DMS53 (cell line): ENCODE measurements at places on chromosomes 4 and X.
A peak's percentile ranks its signal among the peaks of the same experiment; 100 is the strongest.

- peak; percentile 95 for DNase-seq
These were observed at the start of gene FSTL5 for GRCh38 chr4:162163892-162164759. TSS of gene FSTL5 (minus strand) at chr4:162164000. CDS start at chr4:162111396, 52,604 bp downstream.

- DNase-seq: no peak
These were observed 8.8 kb downstream of the MAEA start for GRCh38 chr4:1298461-1298860.

GRCh38 chr4:44354172-44354571 is 94.4 kb downstream of the KCTD8 start:
- no peak for DNase-seq

GRCh38 chr4:59091146-59092142 is 1981.3 kb upstream of the IGFBP7 start:
- no peak for DNase-seq

GRCh38 chr4:48243429-48243828 is 26.2 kb downstream of the TEC start:
- DNase-seq: no peak

GRCh38 chrX:132622130-132622529 is 133.3 kb upstream of the MBNL3 start:
- DNase-seq: peak; percentile 1

DNA sequence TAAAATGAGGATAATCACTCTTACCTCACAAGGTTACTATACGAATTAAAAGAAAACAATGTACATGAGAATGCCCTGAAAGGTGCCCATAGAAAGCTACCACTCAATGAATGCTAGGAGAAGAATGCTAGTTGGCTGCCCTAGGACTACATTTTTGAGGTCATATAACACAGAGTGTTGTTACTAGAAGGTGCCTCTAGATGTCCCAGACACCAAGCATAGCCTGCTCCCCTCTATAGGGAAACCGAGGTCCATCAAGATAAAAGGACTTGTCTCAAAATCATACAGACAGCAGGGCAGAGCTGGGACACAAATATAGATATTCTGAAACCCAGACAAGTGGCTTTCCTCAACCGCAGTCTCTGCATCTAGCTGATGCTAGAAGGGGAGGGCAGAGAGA is 147.0 kb upstream of the ARHGEF9 start:
- peak; percentile 37 for DNase-seq

DNA sequence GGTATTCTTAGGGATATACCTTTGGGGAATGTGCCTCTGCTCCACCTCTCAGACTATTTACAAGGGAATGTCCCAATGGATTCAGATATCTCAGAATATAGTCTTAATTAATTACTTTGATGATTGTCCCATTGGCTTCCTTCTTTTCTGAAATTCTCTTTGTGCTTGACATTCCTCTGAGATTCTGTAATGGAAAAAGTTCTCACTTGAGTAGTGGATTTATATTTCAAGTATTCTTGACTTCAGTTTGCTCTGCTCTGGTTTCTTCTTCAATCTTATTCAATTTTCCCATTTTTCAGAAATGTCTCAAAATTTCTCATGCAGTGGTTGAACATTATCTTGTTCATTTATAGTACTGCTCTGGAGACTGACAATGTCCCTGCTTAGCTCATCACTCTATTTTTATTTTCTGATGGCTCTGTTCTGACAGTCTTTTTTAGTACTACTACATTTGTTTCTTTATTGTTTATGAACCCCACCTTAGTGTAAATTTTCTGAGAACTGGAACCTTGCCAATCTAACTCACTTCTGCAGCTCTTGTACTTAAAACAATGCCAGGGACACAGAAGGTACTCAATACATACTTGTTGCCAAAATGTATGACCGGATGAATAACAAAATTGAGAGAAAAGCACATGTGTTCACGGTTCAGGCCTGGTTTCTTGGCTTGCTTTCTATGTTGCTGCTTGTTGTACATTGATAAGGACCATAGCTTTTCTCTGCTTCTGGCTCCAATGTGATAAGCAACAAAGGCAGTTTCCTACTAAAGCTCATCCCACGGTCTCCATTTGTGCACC is 471.7 kb downstream of the GASK1B start:
- no peak for DNase-seq

DNA sequence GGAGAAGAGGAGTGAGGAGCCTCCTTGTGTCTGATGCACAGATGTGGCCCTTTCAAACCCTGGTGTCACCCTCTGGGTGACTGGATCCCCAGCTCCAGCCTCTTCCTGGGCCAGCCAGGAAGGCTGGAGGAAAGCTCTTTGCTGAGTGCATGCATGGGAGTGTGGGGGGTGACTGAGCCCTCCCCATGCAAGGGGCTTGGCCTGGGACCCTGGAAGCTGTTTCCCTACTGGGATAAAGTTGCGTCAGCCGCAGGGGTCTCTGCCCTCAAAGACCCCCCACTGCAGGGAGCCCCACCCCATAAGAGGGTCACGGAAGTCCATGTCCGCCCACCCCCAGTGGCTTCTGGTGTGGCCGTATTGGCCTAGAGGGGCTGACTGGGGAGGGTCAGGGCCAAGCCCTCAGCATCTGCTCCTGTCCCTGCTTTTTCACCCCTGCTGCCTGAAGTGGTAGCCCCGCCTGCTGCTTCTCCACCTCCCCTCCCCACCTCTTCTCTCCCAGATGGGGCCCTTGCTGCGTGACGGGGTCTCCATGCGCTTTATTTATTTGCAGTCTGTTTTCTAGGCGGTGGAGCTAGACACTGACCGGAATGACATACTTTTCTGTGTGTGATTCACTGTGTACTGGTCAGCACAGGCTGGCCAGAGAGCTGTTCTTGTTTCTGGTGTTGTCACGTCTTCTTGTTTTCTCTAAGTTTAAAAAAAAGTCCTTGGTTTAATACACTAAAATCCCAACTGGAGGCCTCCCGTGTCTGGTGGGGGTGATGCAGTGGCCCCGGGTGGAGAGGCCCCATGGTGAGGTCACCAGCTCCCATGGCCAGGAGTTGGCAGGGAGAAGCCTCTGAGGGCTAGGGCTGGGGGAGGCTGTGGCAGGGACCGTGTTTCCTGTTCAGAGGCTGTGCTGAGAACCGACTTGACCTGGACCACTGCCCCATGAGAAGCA is 3.6 kb downstream of the SMIM10L2A start:
- DNase-seq: no peak

- DNase-seq: peak; percentile 75
These were observed 7.2 kb downstream of the IL15 start for GRCh38 chr4:141643557-141643956.

- DNase-seq: no peak
These were observed 221.2 kb downstream of the LDB2 start for GRCh38 chr4:16677001-16677944.

DNA sequence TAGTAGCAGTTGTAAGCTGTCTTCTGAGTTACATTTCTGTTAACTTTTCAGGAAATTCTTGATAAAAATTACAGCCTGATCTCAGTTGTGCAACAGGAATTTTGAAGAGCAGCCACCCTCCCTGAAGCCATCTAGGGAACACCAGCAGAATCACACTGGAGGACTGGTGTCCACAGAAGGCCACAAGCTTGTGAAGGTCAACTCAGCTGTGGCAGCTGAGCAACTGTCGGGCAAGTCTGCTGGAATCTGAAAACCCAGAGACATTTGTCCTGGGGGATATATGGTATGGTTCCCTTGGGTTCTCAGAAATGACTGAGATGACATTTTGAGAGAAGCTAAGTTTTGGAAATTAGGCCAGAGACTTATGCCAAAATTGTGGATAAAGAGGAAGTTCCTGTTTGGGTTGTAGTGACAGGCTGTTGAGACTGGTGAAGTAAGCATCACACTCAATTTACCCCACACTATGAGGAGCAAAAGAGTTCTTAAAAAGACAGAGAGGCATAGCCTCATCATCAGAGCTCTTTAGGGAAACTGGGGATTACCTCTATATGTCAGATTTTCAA is 78.1 kb upstream of the TNIP3 start:
- no peak for DNase-seq

DNA sequence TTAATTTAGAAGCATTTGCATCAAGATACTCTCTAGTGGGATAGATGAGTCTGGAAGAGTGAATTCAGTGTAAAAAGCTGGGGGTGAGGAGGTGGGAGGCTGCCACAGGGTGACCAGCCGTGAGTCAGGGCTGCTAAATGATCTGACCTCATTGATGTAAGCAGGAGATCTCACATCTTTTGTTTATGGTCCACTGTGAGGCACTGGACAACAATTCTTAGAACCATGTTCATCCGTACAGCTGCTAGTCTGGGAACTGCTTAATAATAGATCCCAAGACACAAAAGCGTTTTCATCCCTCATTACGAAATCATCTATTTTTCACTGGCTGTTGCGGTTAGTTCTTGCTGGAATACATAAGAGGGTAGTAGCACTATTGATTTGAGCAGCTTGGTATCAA is 14.1 kb downstream of the KLF3 start:
- no peak for DNase-seq

DNA sequence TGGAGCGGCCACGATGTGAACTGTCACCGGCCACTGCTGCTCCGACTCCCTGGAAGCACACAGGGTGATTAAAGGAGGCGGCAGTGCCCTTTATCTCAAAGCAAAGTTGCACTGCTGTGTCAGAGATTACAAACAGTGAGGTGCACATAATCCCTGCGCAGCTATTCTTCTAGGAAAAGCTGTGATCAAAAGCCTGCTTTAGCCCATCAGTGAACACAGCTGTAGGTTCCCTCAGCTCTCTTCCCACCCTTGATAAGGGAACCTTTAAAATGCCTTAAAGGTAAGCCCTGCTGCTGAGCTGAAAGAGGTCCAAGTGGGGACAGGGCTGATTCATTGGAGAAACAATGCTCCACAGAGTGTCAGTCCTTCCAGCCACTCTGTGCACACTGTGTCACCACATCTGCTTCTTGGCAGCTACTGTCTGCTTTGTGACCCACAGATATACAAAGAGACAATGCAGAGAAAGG is 127.6 kb downstream of the EIF4E start:
- DNase-seq: no peak

- DNase-seq: peak; percentile 42
These were observed 936 bp downstream of the TMEM144 start for GRCh38 chr4:158211222-158211621.

GRCh38 chrX:107744868-107745267 is 30.7 kb downstream of the TSC22D3 start:
- no peak for DNase-seq

DNA sequence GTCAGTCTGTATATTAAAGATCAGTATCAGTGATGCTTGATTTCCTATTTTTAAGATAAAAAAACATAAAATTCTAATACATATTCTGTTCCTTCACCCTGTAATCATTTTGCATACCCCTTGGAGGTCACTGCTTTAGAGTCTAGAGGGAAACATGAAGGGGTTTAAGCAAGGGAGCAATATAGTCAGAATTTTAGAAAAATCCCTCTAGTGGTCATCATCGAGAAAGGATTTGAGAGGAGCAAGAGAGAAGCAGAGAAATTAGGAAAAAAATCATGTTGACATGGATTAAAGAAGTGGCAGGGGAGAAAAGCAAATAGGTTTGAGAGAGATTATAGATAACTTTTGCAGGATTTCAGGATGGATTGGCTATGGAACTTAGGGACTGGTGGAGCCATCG is 11.1 kb downstream of the APEX2 start:
- peak; percentile 29 for DNase-seq

- DNase-seq: peak; percentile 71
These were observed 47.7 kb downstream of the DDX60L start for GRCh38 chr4:168432419-168433146.

DNA sequence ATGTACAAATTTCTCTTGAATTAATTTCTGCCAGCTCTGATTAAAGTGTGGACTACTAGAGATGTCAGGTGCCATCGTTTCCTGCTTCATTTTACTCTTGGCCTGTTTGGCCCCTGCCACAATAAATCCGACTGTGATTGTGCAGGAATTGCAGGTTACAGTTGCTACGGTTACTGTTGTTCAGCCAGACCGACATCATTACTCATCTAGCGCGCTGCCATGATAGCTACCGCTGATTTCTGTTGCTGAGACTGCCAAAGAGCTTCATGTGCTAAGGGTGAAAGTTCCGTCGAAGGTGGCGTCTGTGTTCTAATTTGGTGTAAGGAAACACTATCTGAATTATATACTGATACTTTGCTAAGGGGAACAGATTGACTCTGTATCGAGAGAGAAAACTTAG is 22.1 kb downstream of the SLIT2 start:
- DNase-seq: peak; percentile 35

GRCh38 chr4:110510955-110511544 is 35.1 kb downstream of the ENPEP start:
- peak; percentile 77 for DNase-seq

- DNase-seq: no peak
These were observed 15.8 kb downstream of the BRCC3 start for GRCh38 chrX:155086961-155087735.

DNA sequence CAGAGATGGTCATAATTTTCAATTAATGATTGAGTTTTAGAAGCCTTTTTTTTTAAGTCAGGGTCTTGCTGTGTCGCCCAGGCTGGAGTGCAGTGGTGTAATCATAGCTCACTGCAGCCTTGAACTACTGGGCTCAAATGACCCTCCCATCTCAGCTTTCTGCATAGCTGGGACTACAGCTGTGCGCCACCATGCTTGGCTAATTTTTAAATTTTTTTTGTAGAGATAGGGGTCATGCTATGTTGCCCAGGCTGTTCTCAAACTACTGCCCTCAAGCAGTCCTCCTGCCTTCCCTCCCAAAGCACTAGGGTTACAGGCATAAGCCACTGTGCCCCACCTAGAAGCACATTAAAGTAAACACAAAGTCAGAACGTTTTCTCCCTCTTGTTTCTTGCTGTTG is 51.7 kb downstream of the HTT-AS start:
- DNase-seq: no peak

DNA sequence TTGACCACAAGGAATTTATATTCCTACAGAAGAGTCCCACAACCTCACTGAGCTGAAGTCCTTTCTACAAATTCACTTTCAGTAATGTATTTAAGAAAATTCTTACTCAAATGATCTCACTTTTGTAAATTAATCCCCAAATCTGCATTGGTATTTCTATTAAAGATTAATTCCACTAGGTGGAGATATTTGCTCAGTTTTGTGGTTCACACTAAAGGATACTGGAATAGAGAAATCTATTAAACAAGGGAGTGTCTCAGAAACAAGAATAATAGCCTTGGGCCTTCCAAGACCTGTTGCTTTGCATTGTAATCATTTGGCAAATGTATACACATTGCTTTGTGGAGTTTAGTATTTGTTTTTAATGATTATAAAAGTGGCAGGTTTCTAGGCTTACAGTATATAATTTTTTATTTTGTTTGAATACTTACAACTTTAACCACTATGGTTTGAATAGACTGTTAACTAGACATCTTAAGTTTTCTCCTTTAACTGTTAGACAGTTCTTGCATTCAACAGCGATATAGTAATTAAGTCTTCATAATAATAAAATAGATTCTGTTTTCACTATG is 25.9 kb downstream of the CFAP299 start:
- peak; percentile 58 for DNase-seq

GRCh38 chrX:51852096-51852495 is 41.3 kb upstream of the MAGED1 start:
- DNase-seq: no peak

GRCh38 chrX:20143111-20143510 is 1.5 kb upstream of the EIF1AX start:
- DNase-seq: no peak

GRCh38 chr4:99891351-99891750 is 2.9 kb downstream of the LAMTOR3 start:
- DNase-seq: no peak

- DNase-seq: no peak
These were observed 25.4 kb downstream of the TMEM47 start for GRCh38 chrX:34631479-34632220.

- no peak for DNase-seq
These were observed 16.0 kb downstream of the ANXA3 start for GRCh38 chr4:78567500-78568060.
